ENCODE measurements at places on chromosomes 2 and 18.

- no peak for DNase-seq
Observed at GRCh38 chr2:235859651-235860050, 308.5 kb downstream of the GBX2 start.

GRCh38 chr18:72119082-72119481, 425.1 kb downstream of the CBLN2 start:
- DNase-seq = no peak

GRCh38 chr18:75656035-75656434, 228.5 kb upstream of the SMIM21 start:
- DNase-seq = no peak

- no peak for DNase-seq
Observed at GRCh38 chr2:197204519-197205250, 105.9 kb downstream of the ANKRD44 start.

DNA sequence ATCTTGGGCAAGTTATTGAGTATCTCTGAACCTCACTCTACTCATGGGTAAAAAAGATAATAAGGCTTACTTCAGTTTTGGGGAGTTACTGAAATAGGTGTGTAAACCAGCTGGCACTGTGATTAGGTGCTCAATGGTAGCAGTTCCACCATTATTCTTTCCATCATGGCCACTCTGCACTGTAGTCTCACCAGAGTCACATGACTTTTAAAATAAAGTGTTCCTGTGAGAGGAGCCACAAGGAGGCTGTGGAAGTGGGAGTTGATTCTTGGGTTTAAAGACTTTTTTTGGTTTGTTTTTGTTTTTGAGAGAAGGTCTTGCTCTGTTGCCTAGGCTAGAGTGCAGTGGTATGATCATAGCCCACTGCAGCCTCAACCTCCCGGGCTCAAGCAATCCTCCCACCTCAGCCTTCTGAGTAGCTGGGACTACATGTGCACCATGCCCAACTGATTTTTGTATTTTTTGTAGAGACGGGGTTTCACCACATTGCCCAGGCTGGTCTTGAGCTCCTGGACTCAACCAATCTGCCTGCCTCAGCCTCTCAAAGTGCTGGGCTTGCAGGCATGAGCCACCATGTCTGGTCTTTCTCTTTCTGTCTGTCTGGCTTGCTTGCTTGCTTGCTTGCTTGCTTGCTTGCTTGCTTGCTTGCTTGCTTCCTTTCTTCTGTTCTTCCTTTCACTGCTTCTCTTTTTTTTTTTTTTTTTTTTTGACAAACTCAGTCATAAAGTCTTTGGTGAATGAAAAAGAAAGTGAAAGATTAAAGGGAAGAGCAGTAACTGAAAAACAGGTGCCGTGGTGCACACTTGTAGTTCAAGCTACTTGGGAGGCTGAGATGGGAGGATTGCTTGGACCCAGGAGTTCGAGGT, 21.2 kb upstream of the ACVR1 start:
- no peak for DNase-seq

- DNase-seq = no peak
Observed at GRCh38 chr2:18445433-18446320, 114.8 kb downstream of the RDH14 start.

GRCh38 chr2:69139778-69140670, 127.0 kb downstream of the ANTXR1 start:
- no peak for DNase-seq

GRCh38 chr2:73970850-73971471, 13.7 kb upstream of the TET3 start:
- DNase-seq = no peak

GRCh38 chr2:137865954-137866540, 98.2 kb upstream of the HNMT start:
- DNase-seq = peak; percentile 34

DNA sequence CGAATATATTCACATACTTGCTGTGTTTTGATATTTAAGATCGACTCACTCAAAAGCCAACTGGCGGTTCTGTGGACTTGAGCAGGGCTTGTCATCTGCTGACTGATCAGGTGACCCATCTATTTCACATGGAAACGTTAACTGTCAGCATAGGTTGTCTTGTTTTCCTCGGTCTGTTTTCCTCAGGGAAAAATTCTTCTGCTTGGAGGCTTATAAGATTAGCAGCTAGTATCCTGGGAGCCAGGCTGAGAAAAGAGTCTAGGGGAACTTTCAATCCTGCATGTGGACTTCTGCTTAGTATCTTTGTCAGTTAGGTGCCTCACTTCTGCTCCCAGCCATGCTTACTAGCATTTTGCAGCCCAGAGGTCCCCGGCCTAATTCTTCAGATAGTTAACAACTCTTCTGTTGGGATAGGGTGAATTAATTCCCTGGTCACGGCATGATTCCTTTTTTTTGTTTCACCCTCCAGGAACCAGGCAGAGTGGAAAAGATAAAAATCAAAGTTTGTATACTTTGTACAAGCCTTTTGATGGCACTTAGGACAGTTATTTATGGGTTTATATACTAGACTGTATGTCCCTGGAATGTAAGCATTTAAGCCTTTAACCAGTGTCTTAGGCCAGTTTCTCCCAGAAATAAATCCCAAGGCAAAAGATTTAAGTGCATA, 226.0 kb downstream of the GULP1 start:
- DNase-seq = no peak

- no peak for DNase-seq
Observed at GRCh38 chr2:56197816-56198215, 14.0 kb downstream of the CCDC85A start.

DNA sequence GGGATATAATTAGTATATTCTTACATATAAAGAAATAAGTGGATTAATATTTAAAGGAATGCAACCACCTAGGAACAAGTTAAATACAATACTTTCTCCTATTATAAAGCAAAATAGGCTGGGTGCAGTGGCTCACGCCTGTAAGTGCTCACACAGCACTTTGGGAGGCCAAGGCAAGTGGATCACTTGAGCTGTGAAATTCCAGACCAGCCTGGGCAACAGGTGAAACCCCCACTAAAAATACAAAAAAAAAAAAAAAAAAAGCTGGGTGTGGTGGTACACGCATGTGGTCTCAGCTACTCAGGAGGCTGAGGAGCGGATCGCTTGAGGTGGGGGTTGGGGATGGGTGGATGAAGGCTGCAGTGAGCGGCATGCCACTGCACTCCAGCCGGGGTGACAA, 286.2 kb upstream of the EPC2 start:
- DNase-seq = no peak

DNA sequence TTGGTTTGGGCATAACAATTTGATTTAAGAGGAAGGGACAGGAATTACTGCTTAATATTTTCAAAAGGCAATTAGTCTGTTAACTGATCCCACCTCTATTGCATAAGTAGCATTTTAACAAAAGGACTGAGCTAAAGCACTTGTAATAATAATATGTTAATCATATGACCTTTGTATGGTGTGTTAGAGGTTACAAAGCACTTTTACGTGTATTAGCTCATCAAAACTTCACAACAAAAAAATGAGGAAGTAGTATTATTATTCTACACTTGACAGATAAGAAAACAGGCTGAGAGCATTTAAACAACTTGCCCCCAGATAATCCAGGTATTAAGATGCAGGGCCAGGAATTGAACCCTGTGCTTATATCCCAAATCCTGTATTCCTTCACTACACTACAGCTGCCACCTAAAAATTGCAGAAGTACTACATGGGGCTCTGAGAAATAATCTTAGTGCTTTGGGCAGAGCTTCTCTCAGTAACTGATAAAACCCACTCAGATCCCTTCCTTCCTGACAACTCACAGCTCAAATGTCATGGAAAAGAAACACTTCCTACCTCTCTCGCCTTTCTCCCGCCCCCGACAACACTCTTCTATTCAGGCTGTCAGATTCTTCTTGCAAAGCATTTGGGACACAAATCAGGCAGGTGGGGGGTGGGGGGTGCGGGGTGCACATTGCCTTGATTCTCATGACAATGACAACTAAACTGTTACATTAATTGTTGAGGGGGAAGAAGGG, 20.7 kb upstream of the KCTD1 start:
- no peak for DNase-seq

- no peak for DNase-seq
Observed at GRCh38 chr2:142299021-142299420, 168.2 kb upstream of the LRP1B start.

- DNase-seq = no peak
Observed at GRCh38 chr2:112541315-112542122, 746 bp upstream of the POLR1B start.

DNA sequence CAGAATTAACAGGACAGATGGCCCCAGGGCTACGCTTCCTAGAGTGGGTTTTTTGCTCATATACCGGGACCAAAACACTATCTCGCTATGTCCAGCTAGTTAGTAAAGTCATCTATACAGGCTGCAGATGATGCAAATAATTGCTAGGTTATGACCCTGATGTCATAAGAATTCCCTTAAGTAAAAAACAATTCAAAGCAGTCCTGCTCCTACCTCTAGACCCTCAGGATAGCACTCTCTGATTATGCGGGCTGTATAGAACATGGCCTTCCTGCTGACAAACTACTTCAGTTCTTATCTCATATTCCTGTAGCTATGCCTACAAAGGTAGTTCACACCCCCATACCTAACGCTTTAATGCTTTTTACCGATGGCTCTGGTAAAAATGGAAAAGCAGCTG, 13.2 kb downstream of the DYNAP start:
- no peak for DNase-seq

DNA sequence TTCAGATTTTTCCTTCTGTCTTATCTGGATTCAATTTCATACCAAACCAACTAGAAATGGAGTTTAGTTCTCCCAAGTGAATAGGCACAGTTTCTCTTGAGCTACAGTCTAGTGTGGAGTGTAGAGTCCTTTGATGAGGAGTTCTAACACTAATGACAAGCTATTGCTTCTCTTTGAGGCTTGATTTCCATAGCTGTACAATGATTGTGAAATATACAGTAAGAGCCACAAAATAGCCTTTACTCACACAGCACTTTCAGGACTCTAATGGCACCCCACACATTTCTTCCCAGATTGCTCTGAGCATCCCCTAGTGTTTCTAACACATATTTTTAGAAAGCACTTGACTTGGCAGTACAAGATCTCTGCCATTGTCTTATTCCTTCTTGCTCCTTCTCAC, 153.3 kb downstream of the LRRTM1 start:
- no peak for DNase-seq

- no peak for DNase-seq
Observed at GRCh38 chr2:192230889-192231453, 36.2 kb upstream of the TMEFF2 start.

- DNase-seq = no peak
Observed at GRCh38 chr2:197294260-197294659, 16.3 kb downstream of the ANKRD44 start.

- no peak for DNase-seq
Observed at GRCh38 chr2:171921970-171922229, 361 bp upstream of the HAT1 start.

GRCh38 chr18:13522256-13522655, 204.1 kb downstream of the FAM210A start:
- DNase-seq = no peak

DNA sequence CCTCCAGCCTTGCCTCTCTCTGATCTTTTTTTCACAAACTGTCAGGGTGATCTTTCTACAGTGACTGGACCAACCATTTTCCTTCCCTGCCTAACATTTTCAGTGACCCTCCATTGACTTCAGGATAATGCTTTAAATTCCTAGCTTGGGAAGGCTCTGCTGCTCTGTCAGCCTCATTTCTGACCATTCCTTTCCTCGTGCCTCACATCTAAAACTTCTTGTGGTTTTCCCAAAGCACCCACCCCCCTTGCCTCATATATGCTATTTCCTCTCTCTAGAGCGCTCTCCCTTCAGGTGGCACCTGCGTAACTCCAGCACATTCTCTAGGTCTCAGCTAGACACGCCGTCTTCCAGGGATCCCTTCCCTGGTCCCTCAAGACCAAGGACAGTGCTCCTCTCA, 37.2 kb downstream of the DRC1 start:
- DNase-seq = no peak

DNA sequence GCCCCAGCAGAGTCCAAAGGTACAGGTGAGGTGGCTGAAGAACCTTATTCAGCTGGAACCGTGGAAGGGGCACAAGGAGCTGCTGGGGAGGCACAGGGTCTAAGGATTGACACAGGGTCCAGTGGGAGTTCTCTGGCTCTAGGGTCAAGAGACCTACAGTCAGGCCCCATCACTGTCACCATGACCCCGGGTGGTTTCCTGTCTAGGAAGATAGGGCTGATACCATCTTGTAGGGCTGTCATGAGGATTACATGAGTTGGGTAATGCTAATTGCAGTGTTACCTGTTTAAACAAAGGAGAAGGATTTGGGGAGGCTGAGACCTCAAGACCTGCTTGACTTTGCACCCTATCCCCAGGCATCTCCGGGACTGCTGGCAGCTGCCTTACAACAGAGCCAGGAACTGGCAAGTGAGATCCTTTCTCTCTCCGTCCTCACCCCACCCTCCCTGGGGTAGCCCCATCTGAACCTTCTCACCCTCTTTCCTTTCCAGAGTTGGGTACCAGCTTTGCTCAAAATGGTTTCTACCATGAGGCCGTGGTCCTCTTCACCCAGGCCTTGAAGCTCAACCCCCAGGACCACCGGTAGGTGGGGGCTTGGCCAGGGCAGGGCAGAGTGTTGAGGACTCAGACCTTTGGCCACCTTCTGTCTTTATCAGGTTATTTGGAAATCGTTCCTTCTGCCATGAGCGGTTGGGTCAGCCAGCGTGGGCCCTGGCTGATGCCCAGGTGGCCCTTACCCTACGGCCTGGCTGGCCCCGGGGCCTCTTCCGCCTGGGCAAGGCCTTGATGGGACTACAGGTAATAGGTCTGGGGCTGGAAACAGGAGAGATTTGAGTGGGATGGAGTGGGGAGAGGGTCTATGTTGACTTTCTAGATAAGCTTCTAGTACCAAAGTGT, 7.5 kb downstream of the LBX2 start:
- no peak for DNase-seq

DNA sequence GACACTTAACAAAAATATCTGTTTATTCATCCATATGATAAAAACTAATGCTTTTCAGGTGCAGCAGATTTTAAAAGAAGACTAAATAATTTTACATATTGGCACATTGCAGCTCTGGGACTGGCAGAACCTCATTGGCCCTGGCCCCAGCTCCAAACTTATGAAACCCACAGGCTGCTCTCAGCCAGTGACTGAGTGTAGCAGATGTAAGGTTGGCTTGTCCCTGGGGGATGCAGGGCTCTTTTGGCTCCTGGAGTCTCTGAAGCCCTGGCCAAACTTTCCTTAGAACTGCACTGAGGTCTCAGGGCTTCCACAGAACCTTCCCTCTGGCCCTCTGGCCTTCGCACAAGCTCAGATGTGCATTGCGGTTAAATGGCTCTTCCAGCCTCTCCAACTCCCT, 725.0 kb upstream of the SOX11 start:
- DNase-seq = no peak

DNA sequence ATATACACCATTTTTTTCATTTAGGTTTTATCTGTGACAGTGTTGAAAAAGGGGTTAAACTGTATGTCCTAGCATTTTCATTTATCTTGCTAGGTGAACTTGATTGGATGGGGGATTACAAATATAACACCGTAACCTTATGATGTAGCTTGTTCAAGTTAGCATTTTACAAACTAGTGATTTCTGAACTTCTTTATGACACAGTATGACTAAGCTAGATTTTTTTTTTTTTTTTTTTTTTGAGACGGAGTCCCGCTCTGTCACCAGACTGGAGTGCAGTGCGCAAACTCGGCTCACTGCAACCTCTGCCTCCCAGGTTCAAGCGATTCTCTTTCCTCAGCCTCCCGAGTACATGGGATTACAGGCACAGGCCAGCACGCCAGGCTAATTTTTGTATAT, 47.1 kb downstream of the KCMF1 start:
- DNase-seq = no peak
